ENCODE measurements at places on chromosomes 11 and 22.

GRCh38 chr22:32788904-32789624 lies 12.4 kb upstream of the TIMP3 start:
- no peak for DNase-seq

DNA sequence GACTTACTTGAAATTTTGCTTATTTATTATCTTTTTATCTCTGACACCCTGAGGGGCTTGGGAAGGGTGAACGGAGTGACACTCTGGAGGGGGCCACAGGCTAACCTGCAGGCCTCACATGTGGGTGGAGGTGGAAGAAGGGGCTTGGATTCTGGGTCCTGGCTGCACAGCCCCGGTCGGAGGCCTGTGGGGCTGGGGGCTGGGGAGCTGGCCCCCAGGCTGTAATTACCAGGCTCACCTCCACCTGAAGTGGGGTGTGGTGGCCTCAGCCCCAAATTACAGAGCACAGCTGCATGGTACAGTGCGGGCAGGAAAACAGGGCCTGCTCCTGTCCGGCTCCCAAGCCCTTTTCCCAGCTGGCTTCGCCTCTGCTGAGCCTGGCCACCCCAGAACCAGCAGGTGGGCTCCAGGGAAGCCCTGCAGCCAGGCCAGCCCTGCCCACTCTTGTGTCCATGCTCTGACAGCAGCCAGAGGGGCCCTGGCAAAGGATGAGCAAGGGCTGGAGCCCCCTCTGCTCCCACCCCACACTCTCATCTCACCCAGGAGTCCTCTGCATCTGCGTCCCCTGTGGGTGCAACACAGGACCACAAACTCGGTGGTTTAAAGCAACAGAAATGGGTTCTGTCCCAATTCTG lies 48.0 kb downstream of the IGF2 start:
- DNase-seq: no peak

DNA sequence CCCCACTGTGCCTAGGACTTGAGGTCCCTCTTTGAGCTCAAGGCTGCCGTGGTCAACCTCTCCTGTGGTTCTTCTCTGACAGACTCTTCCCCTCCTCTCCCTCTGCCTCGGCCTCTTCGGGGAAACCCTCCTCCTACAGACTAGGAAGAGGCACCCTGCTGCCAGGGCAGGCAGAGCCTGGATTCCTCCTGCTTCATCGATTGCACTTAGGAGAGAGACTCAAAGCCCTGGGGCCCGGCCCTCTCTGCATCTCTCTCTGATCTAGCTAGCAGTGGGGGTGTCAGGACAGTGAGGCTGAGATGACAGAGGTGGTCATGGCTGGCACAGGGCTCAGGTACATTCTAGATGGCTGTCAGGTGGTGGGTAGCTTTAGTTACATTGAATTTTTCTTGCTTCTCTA lies 63.6 kb upstream of the EMID1 start:
- DNase-seq: no peak

DNA sequence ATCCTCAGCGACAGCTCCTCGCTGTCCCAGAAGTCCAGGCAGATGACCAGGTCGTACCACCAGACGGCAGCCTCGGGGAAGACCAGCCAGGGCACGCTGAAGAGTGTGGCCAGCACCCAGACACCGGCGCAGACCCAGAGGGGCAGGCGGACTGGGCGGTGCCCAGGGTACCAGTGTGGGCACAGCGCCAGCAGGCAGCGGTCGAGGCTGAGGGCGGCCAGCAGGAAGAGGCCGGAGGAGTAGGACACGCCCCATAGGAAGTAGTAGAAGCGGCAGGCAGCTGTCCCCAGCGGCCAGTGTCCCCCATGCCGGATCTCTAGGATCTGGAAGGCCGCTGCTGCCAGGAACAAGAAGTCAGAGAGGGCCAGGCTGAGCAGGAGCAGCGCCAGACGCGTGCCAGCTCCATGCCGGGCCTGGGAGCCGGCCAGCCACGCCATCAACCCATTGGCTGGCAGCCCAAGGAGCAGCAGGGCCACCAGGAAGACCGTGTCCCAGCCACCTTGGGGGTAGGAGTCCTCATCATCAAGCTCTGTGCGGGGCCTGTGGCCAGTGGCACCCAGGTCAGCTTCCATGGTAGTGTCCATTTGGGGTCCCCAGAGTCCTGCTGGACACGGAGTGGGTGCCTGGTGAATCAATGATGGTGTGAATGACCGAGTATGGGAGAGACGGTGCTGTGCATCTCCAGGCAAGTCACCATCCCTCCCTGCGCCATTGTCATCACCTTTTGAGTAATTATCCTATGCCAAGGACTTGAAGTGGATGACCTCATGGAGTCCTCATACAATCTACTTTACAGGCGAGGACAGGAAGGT lies at the start of gene GPR152:
Gene GPR152, minus strand, starts transcription at position 589 of the 812 bp plus-strand sequence. Its CDS starts 5 bp downstream, at position 584.
- no peak for DNase-seq

- DNase-seq: no peak
Observed at GRCh38 chr11:69647390-69647748, 6.4 kb downstream of the CCND1 start.

DNA sequence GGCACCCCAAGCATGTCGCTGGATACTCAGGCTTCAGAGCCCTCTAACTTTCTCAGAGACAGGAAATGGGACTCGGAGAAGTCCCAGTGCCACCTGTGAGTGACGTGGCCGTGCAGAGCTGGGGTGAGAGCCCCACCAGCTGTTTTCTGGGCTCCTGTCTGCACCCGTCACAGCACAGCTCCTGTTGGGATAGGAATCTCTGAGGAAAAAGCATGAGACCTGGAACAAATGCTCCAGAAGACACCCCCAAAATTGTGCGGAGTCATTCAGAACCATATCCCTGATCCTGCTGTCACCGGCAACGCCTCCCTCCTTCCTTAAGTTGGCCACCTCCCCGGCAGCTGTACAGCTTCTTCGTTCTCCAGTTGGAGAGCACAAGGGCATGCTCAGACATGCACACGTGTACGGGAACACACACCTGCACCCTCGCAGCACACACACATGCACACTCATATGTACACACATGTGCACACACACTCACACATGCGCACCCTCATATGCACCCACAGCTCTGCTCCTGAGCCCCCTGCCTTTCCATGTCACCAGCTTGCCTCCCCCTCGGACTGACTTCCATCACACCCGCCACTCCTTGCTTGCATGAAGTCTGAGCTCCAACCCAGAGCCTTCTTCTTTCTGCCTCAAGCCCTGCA lies 1430.0 kb downstream of the BRD1 start:
- no peak for DNase-seq

DNA sequence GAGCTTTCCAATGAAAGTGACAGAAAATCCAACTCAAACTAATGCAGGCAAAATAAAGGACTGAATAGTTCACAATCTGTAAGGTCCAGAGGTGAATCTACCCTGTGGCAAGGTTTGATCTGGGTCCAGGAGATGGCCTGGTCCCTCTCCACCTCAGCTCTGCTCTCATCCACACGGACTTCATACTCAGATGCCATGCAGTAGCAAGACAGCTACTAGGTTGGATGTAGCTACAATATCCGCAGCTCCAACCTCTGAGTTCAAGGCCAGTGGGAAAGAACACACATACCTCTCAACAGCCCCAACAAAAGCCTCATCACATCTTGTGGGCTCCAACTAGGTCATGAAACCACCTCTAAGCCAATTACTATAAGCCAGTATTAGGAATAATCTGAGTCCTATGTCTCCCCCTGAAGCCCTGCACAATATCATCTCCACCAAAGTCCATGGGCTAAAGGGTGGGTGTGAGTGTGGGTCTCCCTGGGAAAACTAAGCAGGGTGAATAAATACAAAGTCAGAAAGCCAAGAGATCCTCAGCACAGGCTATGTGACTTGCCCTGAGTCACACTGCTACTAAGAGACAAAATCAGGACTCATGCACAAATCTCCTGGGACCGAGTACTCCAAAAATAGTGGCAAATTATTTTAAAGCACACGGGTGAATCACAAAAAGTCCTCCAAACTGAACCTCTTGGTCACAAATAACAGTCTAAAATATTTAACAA lies 78.8 kb downstream of the LARGE1 start:
- DNase-seq: no peak

All from neuronal stem cell (in vitro differentiated cells).